ENCODE measurements at places on chromosomes 7 and 10.

- no peak for DNase-seq
These were observed 118.1 kb upstream of the RHEB start for GRCh38 chr7:151637781-151638261.

GRCh38 chr7:1083729-1084657 lies 3.9 kb upstream of the GPER1 start:
- DNase-seq: no peak

DNA sequence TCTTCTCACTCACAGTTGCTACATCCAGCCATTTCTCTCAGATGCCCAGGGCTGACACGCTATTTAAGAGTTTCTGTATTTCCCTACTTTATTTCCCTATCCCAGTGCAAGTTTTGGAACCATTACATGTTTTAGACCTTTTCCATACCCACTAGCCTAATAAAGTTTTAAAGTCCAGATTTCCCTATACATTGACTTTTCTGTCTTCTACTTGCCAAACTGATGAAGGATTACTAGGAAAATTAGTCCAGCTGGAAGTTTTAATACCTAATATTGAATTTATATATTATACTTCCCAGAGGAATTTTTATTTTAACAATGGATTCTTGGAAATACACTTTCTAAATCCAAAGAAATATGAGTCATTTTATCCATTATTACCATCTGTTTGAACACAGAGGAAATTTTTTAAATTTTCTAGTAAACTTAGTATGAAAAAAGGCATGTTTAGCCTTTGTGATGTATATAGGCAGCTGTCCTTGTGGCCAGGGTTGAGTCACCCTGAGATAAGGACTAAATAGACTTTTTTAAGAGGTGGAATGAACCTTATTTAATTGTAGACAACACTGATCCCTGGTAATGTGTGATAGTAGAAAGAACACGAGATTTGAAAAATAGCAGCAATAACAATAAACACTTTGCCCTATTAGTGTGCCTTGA lies 205.0 kb downstream of the TFEC start:
- DNase-seq: no peak

DNA sequence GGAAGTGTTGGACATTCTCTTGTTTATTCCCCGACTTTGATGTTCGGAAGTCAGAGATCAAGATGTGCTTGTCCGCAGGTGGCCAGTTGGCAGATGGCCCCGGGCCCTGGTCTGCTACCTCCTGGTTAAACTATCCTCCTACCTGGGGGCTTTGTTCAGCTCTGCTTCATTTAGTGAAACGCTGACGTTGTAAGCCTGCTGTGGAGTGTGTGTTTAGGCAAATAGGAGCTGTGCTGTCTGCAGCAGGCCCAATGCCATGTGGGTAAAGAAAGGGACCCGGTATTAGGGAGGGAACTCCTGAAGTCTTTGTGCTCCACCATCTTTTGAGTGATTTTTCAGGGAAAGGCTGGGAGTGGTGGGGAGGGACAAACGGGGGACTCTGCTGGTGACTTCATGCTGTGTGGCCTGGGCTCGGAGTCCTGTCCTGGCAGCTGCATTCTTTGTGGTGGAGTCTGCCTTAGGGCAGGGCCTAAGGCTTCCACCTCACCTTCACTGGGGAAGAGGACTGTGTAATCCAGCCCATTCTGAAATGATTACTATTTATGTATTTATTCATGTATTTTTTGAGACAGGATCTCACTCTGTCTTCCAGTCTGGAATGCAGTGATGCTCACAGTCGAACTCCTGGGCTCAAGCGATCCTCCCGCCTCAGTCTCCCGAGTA lies 171.1 kb upstream of the KLF6 start:
- DNase-seq: no peak

DNA sequence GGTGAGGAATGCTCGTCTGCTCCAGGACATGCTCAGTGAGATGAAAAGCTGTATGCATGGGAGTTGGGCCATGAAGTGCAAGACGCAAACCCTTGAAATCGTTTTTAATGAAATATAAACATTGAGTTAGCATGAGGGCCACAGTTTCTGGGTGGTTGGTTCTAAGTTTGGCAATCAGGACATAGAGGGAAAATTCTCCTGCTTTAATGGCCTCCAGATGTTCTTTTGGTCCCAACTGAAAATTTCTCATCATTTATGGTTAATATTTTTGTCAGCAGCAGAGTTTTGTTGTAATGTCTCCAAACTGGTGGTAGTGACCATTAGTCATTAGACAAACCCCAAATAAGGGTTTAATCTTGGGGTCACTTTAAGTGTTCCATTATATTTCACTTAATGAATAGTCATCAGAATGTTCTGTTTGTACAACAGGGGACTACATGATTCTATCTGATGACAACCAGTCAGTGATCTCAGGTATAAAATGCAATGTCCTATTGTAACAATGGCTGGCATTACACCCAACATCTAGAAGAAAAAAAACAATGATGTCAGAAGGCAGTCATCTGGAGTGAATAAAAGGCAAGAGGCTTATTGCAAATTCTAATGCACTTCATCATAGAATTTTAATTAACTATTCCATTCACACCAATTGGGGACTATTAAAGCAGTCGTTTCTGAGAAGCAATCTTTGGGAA lies 197.4 kb downstream of the JCAD start:
- no peak for DNase-seq

DNA sequence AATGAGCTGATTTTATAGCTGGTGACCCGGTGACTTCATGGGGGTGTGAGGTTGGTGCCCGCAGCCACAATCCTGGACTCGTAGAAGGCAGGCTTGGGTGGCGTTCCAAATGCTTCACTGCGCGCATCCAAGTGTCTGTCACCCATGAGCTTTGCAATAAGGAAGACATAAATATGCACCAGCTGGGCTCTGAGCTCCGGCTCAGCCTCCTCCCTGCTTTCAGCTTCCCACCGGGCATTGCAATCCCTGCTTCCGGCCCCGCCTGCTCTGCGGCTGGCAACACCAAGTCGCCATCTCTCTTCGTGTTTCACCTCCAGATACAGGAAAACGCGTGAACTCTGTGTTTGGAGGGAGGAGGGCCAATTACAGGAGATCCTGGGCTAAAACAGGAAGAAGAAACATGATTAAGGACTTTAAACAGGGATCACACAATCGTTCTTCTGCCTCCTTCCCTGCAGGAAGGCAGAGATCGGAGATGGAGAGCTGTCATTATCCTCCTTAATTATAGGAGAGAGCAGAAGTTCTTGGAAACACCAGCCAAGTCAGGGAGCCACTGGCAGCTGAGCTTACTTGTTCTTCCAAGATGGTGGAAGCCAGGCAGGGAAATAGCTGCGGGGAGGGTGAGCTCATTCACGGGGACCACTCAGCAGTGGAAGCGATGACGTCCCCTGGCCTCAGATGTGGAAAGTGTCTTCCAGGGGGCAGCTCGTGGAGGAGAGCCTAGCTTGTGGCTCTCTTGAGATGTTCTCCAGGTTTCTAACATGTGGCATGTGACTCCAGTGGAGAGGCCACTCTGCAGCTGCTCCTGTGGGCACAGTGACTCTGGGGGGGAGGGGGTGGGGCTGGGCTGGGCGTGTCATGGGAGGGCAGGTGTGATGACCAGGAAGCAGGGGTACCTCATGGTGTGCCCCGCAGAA lies 134.9 kb downstream of the CAMK1D start:
- DNase-seq: peak; percentile 76

DNA sequence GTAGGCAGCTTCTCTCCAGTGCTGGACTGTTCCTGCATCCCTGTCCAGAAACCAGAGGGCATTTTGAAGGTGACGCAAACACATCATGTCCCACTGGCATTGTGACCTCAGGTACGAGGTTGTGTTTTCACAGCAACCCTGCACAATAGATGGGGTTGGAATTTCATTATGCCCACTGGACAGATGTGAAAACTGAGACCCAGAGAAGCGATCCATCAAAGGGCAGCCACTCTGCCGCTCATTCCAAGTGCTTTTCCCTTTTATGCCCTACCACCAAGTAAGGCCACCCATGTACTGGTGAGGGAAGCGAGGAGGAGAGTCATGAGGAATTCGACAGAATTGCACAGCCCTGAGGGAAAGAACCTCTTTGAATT lies 63.3 kb downstream of the CALML3 start:
- no peak for DNase-seq

DNA sequence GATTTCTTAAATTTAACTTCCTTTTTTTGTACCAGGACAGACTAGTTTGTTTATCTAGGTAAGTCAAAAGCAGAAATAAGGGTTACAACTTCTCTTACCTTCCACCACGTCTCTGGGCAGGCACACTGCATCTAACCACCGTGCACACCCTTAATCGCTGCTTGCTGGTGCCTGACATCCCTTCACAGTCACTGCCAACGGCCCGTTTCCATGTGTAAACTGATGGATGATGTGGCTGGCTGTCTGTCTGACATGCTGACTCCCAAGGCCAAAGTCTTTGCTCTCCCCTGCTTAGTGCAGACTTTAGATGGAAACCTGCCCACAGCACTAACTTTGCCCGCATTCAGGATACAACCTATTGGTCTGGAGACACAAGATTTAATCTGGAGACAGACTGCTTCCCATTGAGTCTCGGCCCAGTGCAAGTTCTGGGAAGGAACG lies 1.1 kb downstream of the TMEM273 start:
- DNase-seq: no peak

GRCh38 chr7:150377196-150377595 lies 1.9 kb upstream of the ZNF775 start:
- DNase-seq: no peak

GRCh38 chr7:129742256-129742655 lies 130.7 kb downstream of the NRF1 start:
- DNase-seq: peak; percentile 37

DNA sequence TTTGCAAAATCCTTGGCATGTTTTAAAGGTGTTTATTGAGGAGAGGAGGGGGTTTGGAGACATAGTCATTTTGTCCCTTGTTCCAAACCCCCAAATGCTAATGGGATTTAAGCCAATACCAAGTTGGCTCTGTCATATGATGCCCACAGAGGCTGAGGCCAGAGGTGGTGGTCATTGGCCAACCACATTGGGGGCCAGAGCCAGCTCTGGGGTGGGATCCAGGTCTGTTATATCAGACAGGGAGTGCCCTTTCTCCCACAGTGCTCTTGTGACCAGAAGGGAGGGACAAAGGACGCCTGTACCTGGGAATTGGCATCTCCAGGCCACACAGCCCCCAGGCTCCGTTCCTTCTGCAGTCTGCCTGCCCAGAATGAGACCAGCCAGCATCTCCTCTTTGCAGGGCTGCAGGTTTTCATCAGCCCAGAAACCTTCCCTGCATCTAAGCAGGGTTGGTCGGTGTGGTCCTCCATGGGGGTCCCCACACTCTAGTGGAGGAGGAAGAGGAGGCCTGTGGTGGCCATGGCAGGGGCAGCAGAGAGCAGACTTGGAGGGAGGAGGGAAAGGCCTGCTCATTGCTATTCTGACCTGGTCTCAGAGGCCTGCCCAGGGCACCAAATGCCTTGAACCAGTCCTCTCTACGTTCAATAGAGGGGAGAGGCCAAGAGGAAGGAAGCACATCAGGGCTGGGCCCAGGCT lies 17.9 kb downstream of the ADCYAP1R1 start:
- DNase-seq: no peak

DNA sequence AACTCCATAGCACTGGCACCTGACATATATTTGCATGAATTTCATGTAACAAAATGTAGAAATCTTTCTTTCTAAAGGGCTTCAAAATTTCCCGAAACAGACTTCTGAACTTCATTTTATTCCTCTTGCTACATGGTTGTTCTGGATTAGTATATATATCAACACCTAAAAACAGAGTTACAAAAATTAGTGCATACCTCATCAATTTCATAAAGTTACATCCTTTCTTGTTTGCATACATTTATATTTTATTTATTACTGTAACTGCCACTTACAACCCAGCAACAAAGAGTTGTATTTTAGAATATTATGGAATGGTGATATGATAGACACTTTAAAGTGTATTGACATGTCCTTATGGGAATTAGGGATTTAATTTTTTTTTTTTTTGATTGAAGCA lies 2.0 kb upstream of the ITGB8 start:
- no peak for DNase-seq

GRCh38 chr10:83677795-83678194 lies 461.5 kb upstream of the GHITM start:
- no peak for DNase-seq

DNA sequence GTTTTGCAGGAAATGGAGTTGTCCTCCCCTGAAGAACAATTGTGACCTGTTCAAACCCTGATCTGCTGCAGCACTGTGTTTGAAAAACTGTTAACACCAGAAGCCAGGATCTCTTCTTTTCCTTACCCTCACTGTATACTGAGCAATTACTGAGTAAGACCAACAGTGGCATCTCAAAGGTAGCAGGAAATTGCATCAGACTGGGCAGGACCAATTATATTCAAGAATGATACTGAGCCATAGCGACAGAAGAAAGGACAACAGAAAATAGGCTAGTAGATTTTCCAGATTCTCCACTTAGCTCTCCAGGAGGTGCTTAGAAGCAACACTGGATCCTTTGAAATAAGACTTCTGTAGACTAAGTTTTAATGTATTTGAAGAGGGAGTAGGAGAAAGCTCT lies 57.4 kb upstream of the INHBA start:
- no peak for DNase-seq

- DNase-seq: no peak
These were observed 12.4 kb upstream of the FZD1 start for GRCh38 chr7:91251877-91252276.

GRCh38 chr10:103855852-103856796 lies 748 bp upstream of the SH3PXD2A start:
- DNase-seq: no peak

DNA sequence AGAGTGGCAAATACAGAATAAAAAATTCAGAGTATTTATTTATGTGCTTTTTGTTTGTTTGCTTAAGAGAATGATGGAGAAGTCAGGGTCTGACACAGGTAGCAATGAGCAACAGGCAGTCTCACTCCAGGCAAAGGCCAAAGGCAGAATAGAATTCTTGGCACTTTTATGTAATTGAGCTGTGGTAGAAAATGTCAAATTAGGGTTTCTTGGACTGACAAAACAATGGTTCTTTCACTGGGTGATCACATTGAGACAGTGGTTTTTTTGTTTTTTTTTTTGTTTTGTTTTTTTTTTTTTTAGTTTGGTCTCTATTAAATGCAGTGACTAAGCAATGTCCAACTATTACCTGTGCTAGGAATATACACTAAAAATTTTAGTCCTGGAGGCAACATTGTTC lies 27.4 kb downstream of the POM121L12 start:
- DNase-seq: no peak

- DNase-seq: no peak
These were observed 170.1 kb downstream of the FANK1 start for GRCh38 chr10:126066456-126066855.

GRCh38 chr7:74069086-74069541 lies 14.5 kb upstream of the LIMK1 start:
- no peak for DNase-seq

- DNase-seq: no peak
These were observed 66.0 kb upstream of the HDAC9 start for GRCh38 chr7:18429547-18429946.

- no peak for DNase-seq
These were observed 364.6 kb downstream of the PAXIP1 start for GRCh38 chr7:154638286-154638685.

- DNase-seq: no peak
These were observed 30.8 kb downstream of the FKBP6 start for GRCh38 chr7:73358590-73359275.

GRCh38 chr10:101760510-101760909 lies 15.4 kb downstream of the FGF8 start:
- no peak for DNase-seq
